ENCODE measurements at places on chromosomes 11 and 22.
A peak's percentile ranks its signal among the peaks of the same experiment; 100 is the strongest.

DNA sequence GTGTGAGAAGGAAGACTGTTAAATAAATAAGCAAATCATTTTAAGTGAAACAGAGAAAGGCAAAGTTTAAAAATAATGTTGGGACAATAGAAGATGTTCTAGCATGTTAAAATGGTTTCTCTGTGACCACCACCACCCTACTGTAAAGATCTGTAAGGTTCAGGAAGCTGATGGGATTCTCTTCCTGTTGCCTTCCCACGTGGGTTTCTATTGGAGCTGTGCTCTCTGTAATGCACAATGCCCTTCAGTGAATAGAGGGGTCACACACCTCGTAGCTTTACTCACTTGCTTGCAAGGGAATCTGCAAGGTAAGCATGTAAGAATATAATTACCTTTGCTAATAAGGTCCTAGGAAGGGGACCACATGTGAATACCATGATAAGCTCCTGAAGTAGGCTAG lies 170.5 kb downstream of the CASP12 start:
- no peaks in the 10 kb centered on the region for H3K36me3 ChIP-seq
- no peaks in the 10 kb centered on the region for H3K4me1 ChIP-seq
- H3K4me3 ChIP-seq: no peak overlapping the region
- no peaks in the 10 kb centered on the region for H3K27me3 ChIP-seq
- no peak overlapping the region for H3K27ac ChIP-seq
- DNase-seq: no peak

GRCh38 chr22:42275970-42276369 lies 5.5 kb upstream of the TCF20 start:
- H3K36me3 ChIP-seq: peaks cover 4% of the 10 kb centered on the region
- H3K4me3 ChIP-seq: no peak overlapping the region
- peaks cover 25% of the 10 kb centered on the region for H3K4me1 ChIP-seq
- no peak for DNase-seq
- peaks cover 17% of the 10 kb centered on the region for H3K27me3 ChIP-seq
- H3K27ac ChIP-seq: no peak overlapping the region

GRCh38 chr22:23709107-23709506 lies 18.3 kb downstream of the RGL4 start:
- no peaks in the 10 kb centered on the region for H3K4me1 ChIP-seq
- no peak for DNase-seq
- no peak overlapping the region for H3K27ac ChIP-seq
- peaks cover 55% of the 10 kb centered on the region for H3K36me3 ChIP-seq
- H3K27me3 ChIP-seq: no peaks in the 10 kb centered on the region

DNA sequence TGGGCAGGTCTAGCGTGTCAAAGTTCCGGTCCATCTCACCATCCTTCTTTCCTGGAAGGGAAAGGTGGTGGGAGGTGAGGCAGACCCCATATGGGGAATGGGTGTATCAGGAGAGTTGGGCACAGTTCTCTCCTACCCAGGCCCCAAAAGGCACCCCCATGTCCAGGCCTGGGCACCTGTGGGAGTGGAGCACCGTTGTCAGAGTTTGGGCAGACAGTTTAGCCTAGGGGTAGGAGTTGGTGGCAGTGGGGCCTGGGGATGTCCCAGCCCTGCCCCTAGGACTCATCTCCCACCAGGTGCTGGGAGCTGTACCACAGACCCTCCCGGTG lies 34.1 kb upstream of the TXNRD2 start:
- H3K27ac ChIP-seq: peak overlapping the region; percentile 71
- H3K4me3 ChIP-seq: no peak overlapping the region
- peaks cover 12% of the 10 kb centered on the region for H3K4me1 ChIP-seq
- no peak for DNase-seq
- no peaks in the 10 kb centered on the region for H3K36me3 ChIP-seq

- H3K27ac ChIP-seq: no peak overlapping the region
- no peak for DNase-seq
- H3K4me1 ChIP-seq: peaks cover 8% of the 10 kb centered on the region
- H3K36me3 ChIP-seq: no peaks in the 10 kb centered on the region
- H3K27me3 ChIP-seq: peaks cover 6% of the 10 kb centered on the region
- H3K4me3 ChIP-seq: no peak overlapping the region
These were observed 1163.7 kb downstream of the FAM181B start for GRCh38 chr11:81569999-81570398.

DNA sequence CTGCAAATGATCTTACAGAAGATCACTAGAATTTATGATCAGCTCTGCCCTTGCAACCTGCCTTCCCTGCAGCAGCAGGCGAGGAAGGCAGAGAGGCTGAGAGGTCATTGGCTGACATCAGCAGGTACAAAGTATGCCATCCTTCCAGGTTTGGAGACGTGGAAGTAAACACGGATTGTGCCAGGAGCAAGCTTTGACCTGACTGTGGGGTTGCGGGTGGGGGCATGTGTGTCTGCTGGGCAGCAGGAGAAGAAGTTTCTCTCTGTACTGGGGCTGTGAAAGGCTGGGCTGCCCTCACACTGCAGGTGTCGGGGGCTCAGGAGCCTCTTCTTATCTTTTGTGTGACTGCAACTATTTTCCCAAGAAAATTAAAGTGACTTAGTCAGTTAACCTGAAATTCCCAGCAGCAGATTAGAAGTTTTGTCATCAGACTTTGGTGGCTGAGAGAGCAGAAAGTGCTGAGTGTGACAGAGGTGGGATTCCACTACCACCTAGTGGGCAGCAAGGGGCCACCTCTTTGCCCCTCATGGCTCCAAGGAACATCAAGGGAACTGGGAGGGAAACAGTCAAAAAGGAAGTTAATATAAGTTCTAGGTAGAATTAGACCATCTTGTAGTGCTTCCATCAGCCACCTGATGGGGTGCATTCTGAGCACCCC lies 565.9 kb downstream of the ETS1 start:
- no peak overlapping the region for H3K4me3 ChIP-seq
- no peaks in the 10 kb centered on the region for H3K4me1 ChIP-seq
- peaks cover 14% of the 10 kb centered on the region for H3K27me3 ChIP-seq
- no peak overlapping the region for H3K27ac ChIP-seq
- H3K36me3 ChIP-seq: no peaks in the 10 kb centered on the region

- peak overlapping the region; percentile 3 for H3K4me3 ChIP-seq
- H3K36me3 ChIP-seq: peaks cover 24% of the 10 kb centered on the region
- no peaks in the 10 kb centered on the region for H3K27me3 ChIP-seq
These were observed 190.5 kb upstream of the MTMR2 start for GRCh38 chr11:96114178-96115064.

DNA sequence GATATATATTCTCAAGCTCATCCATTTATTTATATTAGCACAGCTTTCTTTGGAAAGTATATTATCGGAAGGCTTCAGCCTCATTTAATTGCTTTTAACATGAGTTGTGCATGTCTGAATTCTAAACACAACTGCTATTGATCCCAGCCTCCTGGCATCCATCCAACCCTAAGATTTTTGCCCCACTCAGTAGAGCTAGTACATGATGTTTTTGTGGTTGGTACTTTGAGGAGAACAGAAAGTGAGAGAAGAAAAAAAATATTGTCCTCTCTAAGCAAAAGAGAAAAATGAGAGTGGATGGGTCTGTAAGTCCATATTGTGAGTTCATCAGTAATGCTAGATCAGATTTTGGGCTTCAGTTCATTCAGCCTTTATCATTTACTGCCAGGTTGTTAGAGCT lies 198.7 kb downstream of the DDX10 start:
- no peak overlapping the region for H3K27ac ChIP-seq
- no peaks in the 10 kb centered on the region for H3K4me1 ChIP-seq
- H3K27me3 ChIP-seq: peaks cover 3% of the 10 kb centered on the region
- peaks cover 15% of the 10 kb centered on the region for H3K36me3 ChIP-seq
- H3K4me3 ChIP-seq: no peak overlapping the region
- DNase-seq: no peak

GRCh38 chr11:59436169-59436568 lies at the start of gene OR5A1:
OR5A1 (plus strand) TSS chr11:59436469; CDS start chr11:59443169, 6,700 bp downstream.
- no peaks in the 10 kb centered on the region for H3K4me1 ChIP-seq
- H3K36me3 ChIP-seq: no peaks in the 10 kb centered on the region
- no peak within 1 kb of the TSS for H3K4me3 ChIP-seq
- peaks cover 14% of the 10 kb centered on the region for H3K27me3 ChIP-seq
- DNase-seq: no peak

DNA sequence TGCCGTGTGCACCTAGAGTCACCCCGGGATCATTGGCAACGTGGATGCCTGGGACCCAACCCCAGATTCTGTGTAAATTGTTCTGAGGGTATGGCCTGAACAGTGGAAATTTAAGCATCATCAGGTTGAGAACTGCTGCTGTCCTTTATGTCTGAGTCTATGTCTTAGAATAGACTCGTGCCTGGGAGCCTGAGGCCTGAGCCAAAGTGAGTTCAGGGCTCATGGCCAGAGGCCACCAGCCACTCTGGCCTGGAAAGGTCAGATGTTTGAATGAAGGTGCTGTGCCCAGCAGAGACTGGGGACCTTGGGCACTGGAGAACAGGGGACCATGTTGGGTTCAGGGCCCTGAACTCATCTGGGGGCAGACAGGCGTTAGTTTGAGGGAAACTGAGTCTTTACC lies 91.1 kb downstream of the MYO18B start:
- H3K27ac ChIP-seq: no peak overlapping the region
- DNase-seq: no peak
- no peaks in the 10 kb centered on the region for H3K4me1 ChIP-seq
- no peaks in the 10 kb centered on the region for H3K27me3 ChIP-seq
- no peak overlapping the region for H3K4me3 ChIP-seq

- no peaks in the 10 kb centered on the region for H3K27me3 ChIP-seq
- H3K36me3 ChIP-seq: peaks cover 57% of the 10 kb centered on the region
- H3K4me1 ChIP-seq: no peaks in the 10 kb centered on the region
- no peak overlapping the region for H3K4me3 ChIP-seq
- no peak for DNase-seq
These were observed 78.9 kb downstream of the DBX1 start for GRCh38 chr11:20081336-20081735.

DNA sequence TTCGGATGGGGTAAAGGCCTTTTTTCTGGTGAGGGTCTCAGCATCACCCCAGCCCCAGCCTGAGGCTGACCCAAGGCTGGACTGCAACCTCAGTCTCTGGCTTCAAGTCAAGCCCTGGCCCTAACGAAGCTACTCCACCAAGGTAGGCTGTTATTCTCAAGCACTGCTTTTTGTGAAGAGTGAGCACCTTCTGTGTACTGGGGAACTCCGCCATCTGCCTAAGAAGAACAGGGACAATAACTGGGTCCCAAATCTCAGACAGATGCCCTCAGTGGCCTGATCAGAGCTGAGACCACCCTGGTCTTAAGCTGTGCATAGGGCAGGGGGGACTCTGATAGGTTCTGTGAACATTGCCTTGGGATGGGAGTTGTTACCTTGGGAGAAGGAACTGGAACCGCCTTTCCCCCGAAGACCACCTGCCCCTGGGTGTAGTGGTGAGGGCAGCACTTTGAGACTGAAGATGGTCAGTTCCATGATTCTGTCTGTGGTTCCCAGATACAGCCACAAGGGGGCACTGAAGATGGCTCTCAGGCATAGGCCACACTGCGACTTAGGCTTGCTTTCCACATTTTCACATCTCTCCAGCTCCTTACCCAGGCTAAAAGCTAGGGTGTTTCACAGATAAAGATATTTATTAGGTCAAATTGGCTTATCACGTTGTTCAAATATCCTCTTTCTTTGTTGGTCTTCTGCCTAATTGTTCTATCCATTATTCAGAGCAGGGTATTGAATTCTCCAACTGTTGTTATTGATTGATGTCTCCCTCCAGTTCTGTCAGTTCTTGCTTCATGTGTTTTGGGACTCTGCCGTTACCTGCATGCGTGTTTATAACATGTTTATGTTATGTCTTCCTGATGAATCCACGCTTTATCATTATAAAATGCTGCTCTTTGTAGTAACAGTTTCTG lies 11.8 kb upstream of the UVRAG start:
- H3K4me1 ChIP-seq: no peaks in the 10 kb centered on the region
- no peak overlapping the region for H3K4me3 ChIP-seq
- no peaks in the 10 kb centered on the region for H3K27me3 ChIP-seq
- no peak for DNase-seq
- no peaks in the 10 kb centered on the region for H3K36me3 ChIP-seq
- H3K27ac ChIP-seq: no peak overlapping the region

- no peak overlapping the region for H3K4me3 ChIP-seq
- peaks cover 29% of the 10 kb centered on the region for H3K4me1 ChIP-seq
- no peak overlapping the region for H3K27ac ChIP-seq
- DNase-seq: no peak
These were observed 44.8 kb downstream of the BUD13 start for GRCh38 chr11:116727990-116728389.

DNA sequence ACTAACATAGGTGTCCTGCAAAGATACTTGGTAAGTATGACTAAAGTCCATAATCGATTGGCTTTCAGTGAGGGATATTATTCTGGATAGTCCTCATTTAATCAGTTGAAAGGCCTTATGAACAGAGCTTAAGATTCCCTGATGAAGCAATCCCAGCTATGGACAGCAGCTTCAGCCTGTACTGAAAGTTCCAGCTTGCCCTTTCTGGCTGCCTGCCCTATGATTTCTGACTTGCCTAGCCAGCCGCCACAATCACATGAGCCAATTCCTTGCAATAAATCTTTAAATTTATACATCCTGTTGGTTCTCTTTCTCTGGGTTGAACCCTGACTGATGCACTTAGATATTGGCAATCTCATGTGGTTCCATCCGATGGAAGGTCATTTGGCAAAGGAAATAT lies 759.0 kb upstream of the API5 start:
- no peak for DNase-seq
- H3K4me3 ChIP-seq: no peak overlapping the region

- H3K27me3 ChIP-seq: no peaks in the 10 kb centered on the region
- no peak for DNase-seq
- H3K4me1 ChIP-seq: no peaks in the 10 kb centered on the region
- no peak overlapping the region for H3K4me3 ChIP-seq
These were observed 185.4 kb upstream of the GUCY1A2 start for GRCh38 chr11:107203656-107204055.

DNA sequence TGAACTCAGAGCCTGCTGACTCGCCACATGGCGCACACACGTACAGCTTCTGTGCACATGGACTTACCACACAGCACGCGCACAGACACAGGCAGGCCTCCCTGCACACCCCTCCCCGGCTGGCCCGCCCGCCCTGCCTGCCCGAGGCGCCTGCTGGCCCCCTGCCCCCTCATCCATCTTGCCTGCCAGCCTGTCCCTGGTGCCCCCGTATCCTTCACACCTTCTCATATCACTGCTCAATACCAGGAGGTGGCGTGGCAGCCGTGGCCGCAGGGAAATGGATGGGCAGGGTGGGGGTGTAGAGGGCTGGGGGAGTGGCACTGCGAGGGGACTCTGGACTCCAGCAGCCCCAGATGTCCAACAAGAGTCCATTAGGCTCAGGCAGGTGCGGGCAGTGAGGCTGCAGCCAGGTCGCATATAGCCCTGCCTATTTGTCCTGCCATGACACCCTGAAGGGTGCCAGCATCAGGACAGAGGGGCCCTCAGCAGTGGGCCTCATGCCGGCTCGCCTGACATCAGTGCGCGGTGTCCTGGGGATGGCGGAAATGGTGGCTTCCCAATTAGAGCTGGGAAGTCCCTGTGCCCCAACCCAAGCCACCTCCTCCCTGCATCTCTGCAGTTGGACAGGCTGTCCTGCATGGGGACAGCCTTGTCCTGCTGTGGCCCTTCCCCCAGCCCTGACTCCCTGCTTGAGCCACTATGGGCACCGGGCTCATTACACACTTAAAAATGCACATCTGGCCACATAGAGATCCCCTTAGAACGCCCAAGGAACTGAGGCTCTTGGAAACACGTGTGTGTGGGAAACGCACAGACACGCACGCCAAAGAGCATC lies 2.0 kb upstream of the TBX10 start:
- no peaks in the 10 kb centered on the region for H3K4me1 ChIP-seq
- peaks cover 5% of the 10 kb centered on the region for H3K27me3 ChIP-seq
- DNase-seq: peak; percentile 62
- no peak overlapping the region for H3K27ac ChIP-seq
- no peaks in the 10 kb centered on the region for H3K36me3 ChIP-seq
- H3K4me3 ChIP-seq: no peak overlapping the region

Measured in type B pancreatic cell (in vitro differentiated cells).